ENCODE measurements at places on chromosomes 4 and X. TPM values are rescaled to one million over a fixed set of nuclear protein-coding genes. Genes with fewer than 3 reads are reported as not detected.

DNA sequence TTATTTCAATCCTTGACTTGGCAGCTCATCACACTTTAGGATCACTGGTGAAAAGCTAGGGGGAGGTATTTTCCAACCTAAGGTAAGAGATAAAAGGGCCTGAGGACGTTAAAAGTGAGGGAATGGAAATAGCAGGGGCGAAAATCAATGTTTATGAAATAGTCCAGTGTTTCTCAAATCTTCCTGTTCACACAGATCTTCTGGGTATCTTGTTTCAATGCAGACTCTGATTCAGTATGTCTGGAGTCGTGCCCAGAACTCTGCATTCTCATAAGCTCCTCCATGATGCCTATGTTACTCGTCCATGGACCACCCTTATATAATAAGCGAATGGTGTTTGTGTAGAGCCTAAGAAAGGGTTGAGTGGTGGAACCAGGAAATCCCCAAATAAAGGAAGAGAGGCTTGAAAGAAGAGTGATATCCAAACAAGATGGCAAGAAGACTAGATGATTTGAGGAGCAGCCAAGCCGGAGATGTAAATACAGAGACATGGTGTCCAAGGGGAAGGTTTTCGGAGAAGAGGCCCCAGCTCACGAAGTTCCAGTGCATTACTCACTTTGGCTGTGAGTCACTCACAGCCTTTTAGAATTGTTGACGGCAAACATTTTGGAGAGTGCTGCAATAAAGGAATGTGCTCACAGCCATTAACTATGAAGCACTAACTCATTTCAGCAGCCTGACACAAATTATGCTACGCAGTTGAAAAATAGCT lies 215.6 kb upstream of the PPARGC1A start:
- no peak overlapping the region for H3K27ac ChIP-seq
- no peak for DNase-seq
- no peaks in the 10 kb centered on the region for H3K36me3 ChIP-seq
- H3K4me3 ChIP-seq = no peak overlapping the region
- H3K27me3 ChIP-seq = no peaks in the 10 kb centered on the region

GRCh38 chr4:112523764-112524505 lies 8.0 kb upstream of the NEUROG2 start:
- peak overlapping the region; percentile 73 for H3K4me3 ChIP-seq
- H3K36me3 ChIP-seq = no peaks in the 10 kb centered on the region
- peaks cover 5% of the 10 kb centered on the region for H3K4me1 ChIP-seq
- H3K27ac ChIP-seq = no peak overlapping the region

GRCh38 chr4:37725718-37726117 lies 39.5 kb upstream of the RELL1 start:
- H3K27me3 ChIP-seq = no peaks in the 10 kb centered on the region
- no peak overlapping the region for H3K4me3 ChIP-seq
- H3K4me1 ChIP-seq = peaks cover 7% of the 10 kb centered on the region
- H3K27ac ChIP-seq = no peak overlapping the region
- H3K36me3 ChIP-seq = no peaks in the 10 kb centered on the region

F11 gene
- total RNA-seq = not detected

FMR1NB gene
- total RNA-seq = not detected

RLIM gene
- 50.9 TPM for total RNA-seq

TKTL2 gene
- not detected for total RNA-seq

NALF2 gene
- 0.11 TPM for total RNA-seq

PAPSS1 gene
- total RNA-seq = 81.5 TPM
